ENCODE measurements at places on chromosomes 7 and 10.
A peak's percentile ranks its signal among the peaks of the same experiment; 100 is the strongest.

DNA sequence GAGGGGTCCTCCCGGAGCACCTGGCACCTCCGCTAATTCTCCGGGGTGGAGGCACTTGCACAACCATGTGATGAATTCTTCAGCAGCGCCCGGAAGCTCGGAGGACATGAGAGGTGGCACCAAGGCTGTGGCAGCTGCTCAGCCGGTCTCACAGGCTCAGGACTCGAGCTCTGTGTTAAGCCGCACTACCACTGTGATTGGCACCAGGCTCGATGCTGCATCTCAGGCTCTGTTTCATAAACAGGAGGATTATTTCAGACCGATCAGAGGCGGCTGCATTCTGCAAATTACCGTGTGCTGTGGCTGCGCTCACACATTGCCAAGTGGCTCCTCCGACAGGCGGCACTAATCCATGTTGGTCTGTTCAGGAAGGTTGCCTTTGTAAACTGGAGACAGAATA lies 495.2 kb downstream of the DNAJB6 start:
- DNase-seq: no peak

GRCh38 chr7:125427676-125428075 lies 498.1 kb upstream of the POT1 start:
- DNase-seq: no peak

DNA sequence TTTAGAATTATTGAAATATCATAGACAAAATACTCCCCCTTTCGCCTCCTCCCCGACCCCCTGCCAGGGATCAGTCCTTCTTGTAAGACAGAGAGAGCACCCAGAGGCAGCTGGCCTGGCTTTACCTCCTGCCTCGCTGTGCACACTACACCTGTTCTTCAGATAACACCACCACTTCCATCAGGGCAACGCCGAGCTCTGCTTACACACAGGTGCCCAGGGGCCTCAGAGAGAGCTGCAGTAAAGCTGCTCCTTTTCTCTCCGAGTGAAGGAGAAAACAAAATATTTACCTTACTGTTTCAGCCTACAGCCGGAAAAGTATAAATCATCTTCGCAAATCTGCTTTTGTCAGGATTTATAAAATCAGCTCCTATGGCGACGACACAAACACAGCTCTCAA lies 80.7 kb downstream of the HIPK2 start:
- no peak for DNase-seq

GRCh38 chr7:65269150-65269856 lies 104.4 kb upstream of the ZNF92 start:
- DNase-seq: peak; percentile 54

DNA sequence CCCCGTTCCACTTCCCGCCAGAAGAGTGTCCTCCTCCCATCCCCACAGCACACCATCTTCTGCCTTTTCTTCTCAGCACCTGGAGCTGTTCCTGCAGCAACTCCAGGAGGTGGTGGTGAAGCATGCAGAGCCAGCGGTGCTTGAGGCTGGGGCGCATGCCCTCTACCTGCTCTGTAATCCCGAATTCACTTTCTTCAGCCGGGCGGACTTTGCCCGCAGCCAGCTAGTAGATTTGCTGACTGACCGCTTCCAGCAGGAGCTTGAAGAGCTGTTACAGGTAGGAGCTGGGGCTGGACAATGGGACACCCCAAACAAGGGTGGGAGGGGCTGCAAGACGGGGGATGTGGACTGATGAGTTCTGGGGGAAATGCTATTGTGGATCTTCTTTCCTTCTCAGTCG lies 19.1 kb upstream of the PVRIG start:
- no peak for DNase-seq

- no peak for DNase-seq
Observed at GRCh38 chr10:100736144-100736808, 9.1 kb upstream of the PAX2 start.

DNA sequence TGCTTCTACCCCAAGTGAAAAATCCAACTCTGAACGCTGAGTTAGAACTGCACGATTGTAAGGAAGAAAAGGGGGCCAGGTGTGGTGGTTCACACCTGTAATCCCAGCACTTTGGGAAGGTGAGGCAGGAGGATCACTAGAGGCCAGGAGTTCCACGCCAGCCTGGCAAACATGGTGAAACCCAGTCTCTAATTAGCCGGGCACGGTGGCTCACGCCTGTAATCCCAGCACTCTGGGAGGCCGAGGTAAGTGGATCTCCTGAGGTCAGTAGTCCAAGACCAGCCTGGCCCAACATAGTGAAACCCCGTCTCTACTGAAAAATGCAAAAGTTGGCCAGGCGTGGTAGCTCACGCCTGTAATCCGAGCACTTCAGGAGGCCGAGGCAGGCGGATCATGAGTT lies 9.0 kb downstream of the GUSB start:
- DNase-seq: no peak

Data from activated naive CD8-positive, alpha-beta T cell treated with anti-CD3 and anti-CD28 coated beads, Interleukin-2, amount 50 U/mL, for 24 hours (primary cell).